A549 (cell line): ENCODE measurements at places on chromosomes 5 and 9.

- DNase-seq, result no peak
Measured at GRCh38 chr5:6830643-6831239, 117.5 kb downstream of the TENT4A start.

DNA sequence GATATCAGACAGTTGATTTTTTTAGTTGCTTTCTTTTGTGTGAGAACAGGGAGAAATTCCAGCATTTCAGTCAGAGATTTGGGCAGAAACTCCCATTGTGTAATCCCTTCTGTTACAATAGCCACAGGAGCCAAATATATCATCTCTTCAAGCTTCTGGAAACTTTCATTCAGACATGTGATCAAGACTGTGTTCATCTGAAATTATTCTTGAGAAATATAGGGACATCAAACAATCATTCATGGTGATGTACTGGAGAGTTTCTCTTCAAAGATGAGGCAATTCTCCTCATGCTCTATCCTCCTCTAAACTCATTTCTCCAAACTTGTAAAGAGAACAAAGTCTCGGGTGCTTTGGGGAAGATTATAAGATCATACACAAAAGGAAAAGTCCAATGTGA is 35.2 kb upstream of the CSNK1G3 start:
- DNase-seq, result no peak

- DNase-seq, result peak; percentile 87
Measured at GRCh38 chr5:179820483-179821297, at the start of gene SQSTM1. Gene SQSTM1 (plus strand): TSS chr5:179820905. CDS start chr5:179820937, 32 bp downstream.

- DNase-seq, result no peak
Measured at GRCh38 chr9:87465816-87466215, 31.9 kb upstream of the DAPK1 start.
